ENCODE measurements at places on chromosomes 2 and 18.

GRCh38 chr18:35938562-35938961 is 33.9 kb upstream of the RMP24 start:
- no peak for DNase-seq

GRCh38 chr2:152578573-152578972 is 138.7 kb downstream of the PRPF40A start:
- no peak for DNase-seq

GRCh38 chr2:112149194-112149593 is 11.0 kb downstream of the FBLN7 start:
- no peak for DNase-seq

- no peak for DNase-seq
Observed at GRCh38 chr18:505483-506122, 5.1 kb upstream of the COLEC12 start.

GRCh38 chr18:26159353-26159752 is 25.7 kb downstream of the PSMA8 start:
- no peak for DNase-seq

DNA sequence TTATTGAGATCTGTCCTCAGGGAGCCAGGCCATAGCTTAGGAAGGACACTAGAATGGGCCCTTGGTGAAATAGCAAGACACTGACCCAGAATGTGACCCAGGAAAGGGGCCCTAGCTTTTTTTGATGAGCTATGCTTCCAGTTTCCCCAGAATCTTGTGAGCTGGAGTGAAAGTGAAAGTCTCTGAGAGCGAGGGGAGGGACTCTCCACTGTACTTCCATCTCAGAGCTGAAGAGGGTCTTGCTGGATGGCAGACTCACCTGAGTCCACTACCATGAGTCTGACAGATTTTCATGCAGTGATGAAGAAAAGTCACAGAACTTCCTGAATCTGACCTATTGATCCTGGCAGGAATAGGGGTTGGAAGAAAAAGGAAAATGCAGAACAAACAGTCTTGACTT is 3.1 kb downstream of the ARHGAP25 start:
- no peak for DNase-seq

DNA sequence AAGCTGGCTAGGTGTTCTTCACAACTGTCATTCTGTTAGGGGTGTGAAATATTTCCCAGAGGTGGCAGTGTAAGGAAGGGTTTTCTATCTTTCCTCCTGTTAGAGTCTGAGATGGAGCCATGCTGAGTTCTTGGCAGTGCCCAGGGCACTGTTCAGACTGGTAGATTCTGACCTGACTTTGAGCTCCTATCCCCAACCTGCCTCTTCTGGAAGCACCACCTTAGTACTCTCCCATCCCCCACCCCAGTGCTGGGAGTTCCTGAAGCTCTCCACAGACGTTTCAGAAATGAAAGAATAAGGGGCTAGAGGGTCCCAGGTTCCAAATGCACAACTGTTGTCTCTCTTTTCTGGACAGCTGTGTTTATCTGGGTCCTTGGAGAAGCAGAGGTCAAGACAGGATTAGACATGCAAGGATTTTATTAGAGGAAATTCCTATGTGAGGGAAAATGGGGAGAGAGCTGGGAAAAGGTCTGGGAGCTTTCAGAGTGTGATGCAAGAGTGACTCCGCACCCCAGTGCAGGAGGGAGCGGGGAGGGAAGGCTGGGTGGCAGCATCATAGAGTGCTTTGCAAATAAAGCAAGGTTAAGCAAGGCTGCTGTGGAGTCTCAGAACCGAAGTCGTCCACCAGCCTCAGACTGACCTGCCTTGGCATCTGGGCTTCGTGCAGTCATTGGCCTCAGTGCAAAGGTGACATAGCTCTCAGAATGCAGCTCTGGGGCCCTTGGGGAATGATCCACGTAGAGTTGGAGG is 75.5 kb downstream of the SLC4A3 start:
- DNase-seq, result no peak

GRCh38 chr2:9772999-9773902 is 70.0 kb upstream of the TAF1B start:
- DNase-seq, result no peak

DNA sequence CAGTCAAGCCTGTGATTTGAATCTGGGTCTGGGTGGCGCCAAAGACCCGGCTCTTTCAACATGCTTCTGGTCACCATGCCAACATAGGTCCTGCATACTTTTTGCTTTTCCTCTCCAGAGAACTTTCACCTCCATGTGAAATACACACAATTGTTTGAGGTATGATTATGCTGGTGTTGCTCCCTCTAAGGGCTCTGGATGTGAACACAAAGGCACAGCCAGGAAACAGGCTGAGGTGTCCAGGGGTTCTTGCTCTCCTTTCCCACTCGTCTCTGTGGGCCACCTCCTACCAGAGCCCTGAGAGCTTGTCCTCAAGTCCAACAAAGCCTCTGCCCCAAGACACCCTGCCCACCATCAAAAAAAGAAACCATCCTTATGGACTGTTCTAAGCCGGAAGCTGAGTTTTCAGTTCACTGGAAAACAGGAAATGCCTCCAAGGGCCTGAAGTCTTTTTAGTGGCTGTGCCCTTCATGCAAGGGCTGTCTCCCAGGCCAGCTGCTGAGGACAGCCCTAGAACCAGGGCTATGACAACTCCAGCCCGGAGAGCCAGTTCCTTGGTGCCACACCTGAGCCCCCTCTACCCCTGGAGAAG is 100.2 kb upstream of the EPAS1 start:
- DNase-seq, result no peak

GRCh38 chr18:2805970-2806943 is 40.5 kb upstream of the EMILIN2 start:
- DNase-seq, result no peak

DNA sequence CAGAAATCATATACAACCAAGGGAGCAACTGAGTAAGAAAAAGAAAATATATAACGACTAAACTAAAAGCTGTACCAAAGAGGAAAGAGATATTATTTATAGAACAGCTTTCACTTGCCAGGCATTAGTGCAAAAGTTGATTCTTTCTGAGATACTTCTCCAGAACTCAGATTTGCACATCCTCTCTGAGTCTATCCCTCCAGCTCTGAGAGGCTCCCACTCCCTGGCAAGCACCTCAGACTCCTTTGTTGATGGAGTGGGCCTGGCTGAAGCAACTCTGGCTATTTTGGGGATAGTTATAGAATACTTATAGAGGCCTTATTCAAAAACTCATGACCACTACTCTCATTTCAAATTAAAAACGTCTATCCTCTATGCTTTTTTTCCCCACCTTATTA is 501.6 kb upstream of the TNP1 start:
- no peak for DNase-seq

- no peak for DNase-seq
Observed at GRCh38 chr2:74873678-74874640, 40.0 kb downstream of the HK2 start.

- DNase-seq, result no peak
Observed at GRCh38 chr2:31524592-31524991, 56.1 kb downstream of the SRD5A2 start.

- DNase-seq, result no peak
Observed at GRCh38 chr2:168821992-168822391, 19.6 kb downstream of the NOSTRIN start.

GRCh38 chr2:216285701-216286100 is 86.6 kb downstream of the MARCHF4 start:
- DNase-seq, result no peak

DNA sequence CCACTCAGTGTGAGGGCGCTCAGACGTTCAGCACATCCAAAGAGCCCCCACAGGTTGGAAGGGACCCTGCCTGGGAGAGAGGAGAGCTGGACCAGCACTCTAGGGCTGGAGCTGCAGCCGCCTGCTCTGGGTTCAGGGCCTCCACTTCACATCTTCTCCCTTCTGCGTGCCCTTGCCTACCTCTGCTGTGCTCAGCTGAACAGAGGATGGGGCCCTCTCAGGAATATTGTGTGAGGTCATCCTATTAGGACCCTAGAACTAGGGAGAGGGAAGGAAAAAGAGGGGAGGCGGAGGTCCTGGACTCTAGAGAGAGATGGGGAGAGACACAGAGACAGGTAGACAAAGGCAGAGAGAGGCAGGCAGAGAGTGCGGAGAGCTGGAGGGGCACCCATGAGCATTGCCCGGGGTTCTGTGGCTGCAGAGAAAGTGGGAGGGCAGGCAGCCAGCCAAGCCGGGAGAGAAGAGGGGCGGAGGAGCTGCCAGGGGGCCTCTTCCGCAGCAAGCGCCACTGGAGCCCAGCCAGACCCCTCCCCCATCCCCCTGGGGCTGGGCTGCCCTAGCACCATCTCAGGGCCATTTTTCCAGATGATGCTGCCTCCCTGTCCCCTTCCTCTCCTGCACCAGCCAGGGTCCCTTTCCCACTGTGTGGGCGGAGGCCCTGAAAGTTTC is 8.3 kb upstream of the TNS1 start:
- no peak for DNase-seq

GRCh38 chr2:217394510-217395351 is 534.9 kb upstream of the TNP1 start:
- no peak for DNase-seq

DNA sequence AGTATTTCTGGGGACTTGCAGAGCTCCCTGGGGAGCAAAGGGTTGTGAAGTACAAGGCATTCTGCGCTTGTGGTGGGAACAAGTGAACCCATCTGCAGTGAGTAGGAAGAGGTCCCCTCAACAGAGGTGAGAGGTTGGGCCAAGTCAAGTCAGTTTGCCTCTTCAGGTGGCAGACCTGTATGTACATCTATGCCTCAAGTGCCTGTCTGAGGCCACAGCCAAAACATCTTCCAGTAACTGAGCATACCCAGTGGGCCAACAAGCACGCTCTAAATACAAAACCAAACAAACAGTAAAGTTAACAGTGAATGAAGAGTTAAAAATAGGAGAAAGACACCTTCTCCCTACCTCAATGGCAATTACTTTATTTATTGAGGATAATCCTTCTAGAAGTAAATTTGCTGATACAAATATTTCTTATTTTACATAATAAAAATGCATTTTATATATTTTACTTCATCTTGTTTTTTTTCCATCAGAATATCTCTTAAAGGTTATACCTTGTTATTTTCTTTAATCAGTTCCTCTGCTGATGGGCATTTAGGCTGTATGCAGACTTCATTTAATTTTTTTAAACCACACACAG is 2.5 kb downstream of the GYPC start:
- no peak for DNase-seq

DNA sequence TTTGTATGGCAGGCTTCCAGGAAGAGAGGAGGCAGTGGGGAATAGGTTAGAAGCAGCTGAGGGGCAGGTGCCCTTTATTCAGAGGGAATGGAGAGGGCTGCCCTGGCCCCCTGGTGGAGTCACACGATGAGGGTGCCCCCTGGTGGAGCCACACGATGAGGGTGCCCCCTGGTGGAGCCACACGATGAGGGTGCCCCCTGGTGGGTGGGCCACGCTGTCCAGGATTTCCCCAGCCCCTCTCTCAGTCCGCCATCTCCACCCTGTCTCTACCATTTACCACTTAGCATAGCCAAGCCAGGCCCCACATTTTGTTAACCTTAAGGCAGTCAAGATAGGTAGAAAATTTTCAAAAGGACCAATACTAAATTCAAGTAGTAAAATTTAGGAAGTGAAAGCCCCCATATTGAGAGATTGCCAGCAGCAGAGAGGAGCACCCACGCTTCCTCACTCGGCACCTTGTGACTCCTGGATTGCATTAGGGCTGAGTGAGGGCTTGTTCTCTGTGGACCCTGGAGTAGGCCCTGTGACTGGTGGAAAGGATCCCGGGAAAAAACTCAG is 10.4 kb upstream of the FAM228A start:
- DNase-seq, result peak; percentile 4

GRCh38 chr18:5467671-5468070 is 76.1 kb downstream of the EPB41L3 start:
- DNase-seq, result no peak

GRCh38 chr2:236918545-236918944 is 167.1 kb upstream of the COPS8 start:
- DNase-seq, result no peak

- no peak for DNase-seq
Observed at GRCh38 chr2:241849616-241850543, 8.8 kb downstream of the PDCD1 start.

DNA sequence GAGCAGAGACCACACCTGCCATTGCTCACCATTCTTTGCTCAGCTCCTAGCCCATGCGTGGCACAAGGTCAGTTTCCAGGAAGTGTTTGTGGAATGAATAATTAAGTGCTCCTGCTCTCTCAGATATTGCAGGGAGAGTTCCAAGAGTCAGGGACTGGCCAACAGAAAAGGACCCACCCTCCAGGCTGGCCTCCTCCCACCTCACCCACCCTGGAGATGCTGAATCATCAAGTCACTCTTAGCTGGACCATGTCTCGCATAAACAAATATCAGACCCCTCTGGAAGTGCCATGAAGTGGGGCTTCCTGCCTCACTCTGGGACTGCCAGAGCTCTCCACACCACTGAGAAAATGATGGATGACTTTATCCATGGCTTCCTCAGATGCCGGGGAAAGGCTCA is 256.0 kb downstream of the TNS1 start:
- no peak for DNase-seq

DNA sequence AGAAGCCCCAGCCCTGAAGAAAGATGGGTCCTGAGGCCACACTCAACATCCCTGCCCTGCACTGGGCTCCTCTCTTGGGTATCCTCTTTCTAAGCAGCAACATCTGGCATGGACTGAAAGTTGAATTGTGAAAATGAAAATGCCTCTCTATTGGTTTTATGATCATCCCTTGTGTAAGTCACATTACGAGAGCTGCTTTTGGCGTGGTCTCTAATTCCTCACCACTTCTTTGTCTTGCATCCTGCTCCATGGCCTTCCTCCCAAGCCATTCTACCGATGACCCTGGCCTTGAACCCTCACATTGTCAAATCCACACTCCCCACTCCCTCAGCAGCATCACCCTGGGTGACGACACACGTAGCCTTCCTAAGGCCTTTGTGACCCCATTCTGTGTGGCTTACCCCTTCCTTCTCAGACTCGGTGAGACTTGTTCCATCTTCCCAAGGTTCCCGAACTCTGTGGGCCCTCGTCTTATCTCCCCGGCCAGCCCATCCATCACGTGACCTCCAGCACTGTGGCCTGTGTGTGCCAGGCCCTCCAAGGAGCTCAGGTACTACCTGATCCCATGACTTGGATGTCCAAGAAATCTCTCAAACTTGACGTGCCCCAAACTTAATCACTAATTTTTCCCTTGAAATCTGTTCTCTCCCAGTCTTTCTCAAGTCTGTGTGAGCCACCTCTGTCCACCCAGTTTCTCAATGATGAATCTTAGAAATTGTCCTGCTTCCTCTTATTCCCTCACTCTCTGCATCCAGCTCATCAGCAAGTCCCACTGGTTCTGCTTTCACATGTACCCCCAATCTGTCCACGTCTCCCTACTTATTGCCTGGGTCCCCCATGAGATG is 194.7 kb upstream of the HS6ST1 start:
- DNase-seq, result no peak

DNA sequence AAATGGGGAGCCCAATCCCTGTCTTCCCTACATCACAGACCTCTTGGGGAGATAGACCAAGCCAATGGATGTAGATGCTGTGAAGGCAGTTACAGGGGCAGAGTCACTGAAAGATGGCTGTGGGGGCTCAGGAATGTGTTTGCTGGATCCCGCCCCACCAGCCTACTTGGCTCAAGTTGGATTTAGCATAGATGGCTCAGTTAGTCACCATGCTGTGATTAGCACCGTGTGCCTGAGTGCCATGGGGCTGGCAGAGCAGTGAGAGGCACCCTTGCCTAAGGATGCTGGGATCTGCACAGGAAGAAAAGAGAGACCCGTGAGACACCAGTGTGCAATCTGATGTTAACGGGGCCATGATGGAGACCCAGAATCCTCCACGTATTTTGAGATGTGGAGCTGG is 228.3 kb downstream of the DYSF start:
- no peak for DNase-seq

GRCh38 chr18:39188278-39188677 is 1622.7 kb upstream of the CELF4 start:
- no peak for DNase-seq

Measured in stimulated activated CD4-positive, alpha-beta T cell treated with anti-CD3 and anti-CD28 coated beads, Interleukin-15, amount 100 ng/mL, for 48 hours (primary cell).